ENCODE measurements at places on chromosomes 1 and 21.

DNA sequence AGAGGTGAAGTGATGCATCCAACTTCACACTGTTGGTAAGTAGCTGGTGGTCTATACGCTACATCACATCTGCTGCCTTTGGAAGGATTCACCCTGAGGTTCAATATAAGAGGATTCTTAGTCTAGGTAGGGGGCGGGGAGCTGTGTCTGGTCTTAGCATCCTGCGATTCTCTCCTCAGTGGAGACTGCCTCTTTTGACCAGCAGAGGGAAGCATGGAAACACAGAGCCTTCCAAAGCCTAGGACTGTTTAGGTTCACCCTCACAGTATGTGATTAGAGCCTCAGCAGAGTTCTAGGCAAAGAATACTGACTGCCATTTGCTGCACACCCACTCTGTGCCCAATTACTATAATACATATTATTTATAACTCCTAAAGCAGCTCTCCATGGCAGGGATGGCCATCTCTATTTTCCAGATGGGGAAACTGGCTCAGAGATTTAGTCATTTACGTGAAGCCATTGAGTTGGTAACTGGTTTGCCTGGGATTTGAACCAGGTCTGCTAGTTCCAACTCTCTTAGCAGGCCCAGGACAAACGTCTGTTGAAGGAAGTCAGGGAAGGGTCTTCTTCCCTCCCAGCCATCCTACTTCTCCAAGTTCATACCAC is 28.9 kb upstream of the EFCAB14 start:
- DNase-seq = no peak

DNA sequence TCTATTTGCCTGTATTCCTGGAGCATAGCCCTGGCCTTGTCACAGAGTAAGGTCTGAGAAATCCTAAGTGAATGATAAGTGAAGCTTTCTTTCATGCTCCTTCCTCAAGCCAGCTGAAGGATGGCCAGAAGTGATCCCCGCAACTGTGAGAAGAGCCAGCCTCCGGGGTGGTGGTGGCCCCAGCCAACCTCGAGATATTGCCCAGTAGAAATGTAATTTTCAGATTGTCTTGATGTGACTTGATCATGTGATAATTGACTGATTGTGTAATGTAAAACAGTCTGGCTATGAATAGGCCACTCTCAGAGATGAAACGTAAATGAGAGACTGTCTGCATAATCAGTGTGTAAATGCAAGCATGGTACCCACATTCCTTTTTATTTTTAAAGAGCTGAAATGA is 242.4 kb upstream of the CAMK1G start:
- no peak for DNase-seq

DNA sequence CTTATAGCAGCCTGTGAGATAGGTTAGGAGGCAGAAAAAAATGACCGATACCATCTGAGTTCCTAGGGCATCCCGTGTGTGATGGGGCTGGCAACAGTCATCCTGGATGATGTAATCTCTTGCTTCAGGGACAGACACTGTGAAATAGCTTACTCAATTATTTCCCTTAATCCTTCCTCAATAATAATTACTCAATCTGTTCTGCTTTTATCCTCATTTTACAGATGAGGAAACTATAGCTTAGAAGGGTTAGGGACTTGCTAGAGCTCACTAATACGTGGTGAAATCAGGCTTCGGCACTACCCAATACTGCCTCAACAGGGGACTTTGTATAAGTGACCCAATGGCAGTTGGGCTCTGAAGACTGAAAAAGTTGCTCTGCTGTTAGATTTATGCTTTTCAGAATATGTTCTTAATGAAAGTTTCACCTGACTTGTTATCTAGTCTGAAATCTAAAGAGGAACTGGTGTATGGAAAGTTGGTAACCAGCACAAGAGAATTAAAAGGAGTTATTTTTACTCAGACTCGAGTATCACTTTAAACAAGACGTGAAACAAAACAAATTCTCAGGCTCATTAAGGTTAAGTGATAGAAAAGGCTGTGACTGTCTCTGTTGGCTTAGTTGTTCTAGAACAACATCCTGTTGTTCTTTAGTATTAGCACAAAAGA is 14.4 kb downstream of the CD55 start:
- DNase-seq = peak; percentile 44

DNA sequence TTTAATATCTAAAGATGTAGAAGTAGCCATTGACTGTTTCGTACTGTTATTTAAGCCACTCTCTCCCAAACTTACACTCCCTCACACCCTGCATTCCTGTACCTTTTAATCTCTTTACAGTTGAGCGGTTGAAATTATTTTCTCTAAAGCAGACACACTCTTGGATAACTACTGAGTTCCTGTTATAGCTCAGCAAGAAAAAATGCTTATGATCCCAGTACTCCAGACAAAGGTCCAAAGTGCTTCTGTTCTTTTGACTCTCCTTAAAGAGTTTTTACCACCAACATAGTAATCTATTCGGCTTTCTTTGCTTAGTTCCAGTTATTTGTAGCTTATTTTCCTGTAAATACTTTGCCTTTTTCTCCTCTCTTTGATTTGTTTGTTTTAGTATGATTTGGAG is 100.1 kb downstream of the ATF6 start:
- no peak for DNase-seq

- DNase-seq = no peak
These were observed 88.4 kb upstream of the CSF3R start for GRCh38 chr1:36571106-36571505.

GRCh38 chr1:230144010-230144614 is 77.1 kb downstream of the GALNT2 start:
- DNase-seq = no peak

DNA sequence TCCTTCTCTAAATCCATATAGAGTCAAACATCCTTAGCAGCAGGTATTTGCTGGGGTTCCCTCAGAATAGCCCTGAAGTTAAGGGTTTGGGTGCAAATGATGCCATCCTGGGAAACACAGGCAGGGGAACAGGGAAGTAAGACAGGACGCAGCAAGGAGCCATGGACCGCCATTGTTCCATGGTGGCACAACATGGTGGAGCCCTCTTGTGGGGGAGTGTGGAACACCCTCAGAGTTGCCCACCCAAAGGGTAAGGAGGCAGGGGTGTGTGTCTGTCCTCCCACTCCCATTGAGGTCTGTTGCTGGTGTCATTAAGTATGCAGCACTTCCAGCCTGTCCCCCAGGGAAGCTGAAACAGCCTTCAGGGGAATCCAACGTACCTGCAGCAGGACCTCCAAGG is 20.4 kb upstream of the RCAN1 start:
- DNase-seq = no peak

DNA sequence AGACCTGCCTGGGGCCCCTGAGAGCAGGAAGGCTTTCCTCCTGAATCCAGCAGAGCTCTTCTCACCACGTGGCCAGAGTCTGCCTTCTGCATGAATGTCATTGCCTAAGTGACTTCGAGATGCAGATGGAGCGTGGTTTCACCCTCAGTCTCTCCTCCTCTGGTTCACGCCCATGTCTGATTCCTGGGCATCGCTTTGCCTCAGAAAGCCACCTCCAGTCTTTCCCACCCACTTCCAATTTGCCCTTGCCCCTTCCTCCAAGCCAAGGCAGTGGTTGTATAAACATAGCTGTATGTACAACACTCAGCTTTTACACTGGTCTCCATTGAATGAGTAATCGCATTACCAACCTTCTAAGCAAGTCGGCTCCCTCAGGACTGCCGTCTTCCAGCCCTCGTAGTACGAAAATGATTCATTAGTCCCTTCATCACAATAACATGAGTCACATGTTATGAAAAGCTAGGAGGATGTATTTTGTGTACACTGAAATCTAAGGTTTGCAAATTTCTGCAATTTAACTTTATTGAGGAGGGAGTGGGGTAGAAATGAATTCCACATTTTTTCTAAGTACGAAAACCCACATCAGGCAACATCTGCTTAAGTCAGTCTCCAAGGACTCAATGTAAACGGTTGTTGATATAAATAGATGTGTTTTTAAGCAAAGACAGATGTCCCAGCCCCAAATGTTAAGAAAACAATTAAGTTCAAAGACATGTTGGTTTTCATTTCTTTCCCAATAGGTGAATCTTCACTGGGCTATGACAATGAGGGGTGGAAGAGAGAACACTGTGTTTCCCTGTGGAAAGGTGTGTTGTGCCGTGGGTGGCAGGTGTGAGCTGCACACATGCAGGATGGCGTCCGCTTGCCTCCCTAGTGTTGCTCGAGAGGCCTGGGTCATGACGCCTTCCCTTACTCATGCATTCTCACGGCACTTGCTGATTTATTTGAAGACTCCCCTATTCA is 32.3 kb upstream of the ETS2 start:
- DNase-seq = no peak

DNA sequence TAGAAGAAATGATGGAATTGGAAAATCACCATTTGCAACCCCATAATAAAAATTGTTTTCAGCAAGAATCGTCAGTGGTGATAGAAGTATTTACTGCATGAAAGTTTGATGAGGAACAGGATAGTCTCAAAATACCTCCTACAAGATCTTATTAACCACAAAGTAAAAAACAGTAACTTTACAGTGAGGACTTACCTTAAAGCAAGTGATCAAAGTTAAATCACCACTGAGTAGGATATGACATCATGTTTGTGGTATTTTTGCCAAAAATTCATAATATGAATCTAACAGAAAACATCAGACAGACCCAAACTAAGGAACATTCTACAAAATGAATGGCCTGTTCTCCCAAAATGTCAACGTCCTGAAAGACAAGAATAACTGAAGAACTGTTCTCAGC is 19.9 kb downstream of the ALDH9A1 start:
- peak; percentile 25 for DNase-seq

DNA sequence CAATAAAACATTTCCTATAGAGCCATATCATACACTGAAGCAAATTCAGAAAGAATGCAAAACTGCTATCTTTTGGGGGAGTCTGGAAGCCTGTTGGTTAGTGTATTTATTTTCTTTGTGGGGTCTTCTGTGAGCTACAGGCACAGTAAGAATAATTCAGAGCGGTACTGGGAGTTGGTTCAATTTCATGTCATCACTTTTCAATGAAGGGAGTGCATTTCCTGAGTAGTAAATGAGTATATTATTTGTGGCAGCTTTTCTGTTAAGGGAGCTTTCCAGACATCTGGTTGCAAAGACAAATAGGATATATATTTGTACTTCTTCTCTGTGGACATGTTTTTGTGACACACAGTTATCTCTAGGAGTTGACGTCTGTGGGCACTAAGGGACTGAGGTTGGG is 130.6 kb downstream of the HUNK start:
- no peak for DNase-seq
